AG08396 (cell line): ENCODE measurements at places on chromosomes 3 and 15.

GRCh38 chr15:101533371-101534140 is 44.0 kb upstream of the PCSK6 start:
- DNase-seq = no peak

DNA sequence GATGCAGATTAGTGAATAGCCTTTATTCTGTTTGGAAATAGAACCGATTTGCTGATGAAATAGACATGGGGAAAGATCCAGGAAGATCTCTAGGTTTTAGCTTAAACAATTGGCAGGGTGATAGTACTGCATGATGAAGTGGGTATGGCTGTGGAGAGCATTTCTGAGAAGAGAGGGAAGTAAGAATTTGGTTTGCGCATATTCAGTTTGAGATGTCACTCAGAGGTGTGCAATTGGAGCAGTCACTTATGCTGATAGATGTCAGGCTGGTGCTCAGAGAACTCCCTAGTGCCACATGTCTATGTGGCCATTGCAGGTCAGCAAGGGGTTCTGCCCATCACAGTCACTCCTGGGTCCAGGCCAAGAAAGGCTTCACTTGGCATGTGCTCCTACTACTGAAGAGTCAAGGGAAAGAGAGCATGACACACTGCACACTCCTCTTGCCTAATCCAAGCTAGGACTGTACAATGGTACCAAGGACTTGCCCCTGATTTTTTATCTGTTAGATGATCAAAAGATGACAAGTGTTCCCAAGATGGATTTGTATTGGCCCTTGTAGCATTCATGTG is 57.2 kb upstream of the ST8SIA2 start:
- DNase-seq = no peak

GRCh38 chr15:56082263-56082761 is 88.9 kb upstream of the NEDD4 start:
- DNase-seq = no peak

DNA sequence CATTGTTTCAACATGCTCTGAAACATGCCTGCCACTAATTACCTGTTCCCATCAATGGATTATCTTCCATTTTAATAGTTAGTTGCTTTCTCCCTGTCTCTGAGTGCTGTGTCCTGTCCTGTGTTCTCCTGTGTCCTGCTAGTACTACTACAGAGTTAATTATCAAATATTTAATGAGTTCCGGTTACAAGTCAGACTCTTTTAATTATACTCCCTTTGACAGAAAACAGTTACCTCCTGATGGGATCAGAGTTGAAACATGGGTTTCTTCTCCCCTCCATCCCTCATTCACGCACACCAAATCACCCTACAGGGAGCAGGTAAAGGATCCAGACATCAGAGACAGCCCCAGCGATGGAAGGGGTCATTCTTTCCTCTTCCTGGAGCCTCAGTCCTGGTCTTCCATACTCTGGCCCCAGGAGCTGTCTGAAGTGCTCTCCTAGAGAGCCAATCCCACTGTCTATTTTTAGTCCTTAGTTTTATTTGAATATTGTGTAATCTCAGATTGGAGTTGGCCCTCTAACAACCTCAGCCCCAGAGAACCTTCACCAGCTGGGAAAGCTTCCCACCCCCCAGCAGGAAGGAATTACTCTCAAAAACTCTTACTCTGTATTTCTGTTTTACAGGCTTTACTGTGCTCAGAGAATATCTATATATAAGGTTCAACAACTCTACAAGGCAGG is 137.0 kb upstream of the C2CD4B start:
- no peak for DNase-seq

DNA sequence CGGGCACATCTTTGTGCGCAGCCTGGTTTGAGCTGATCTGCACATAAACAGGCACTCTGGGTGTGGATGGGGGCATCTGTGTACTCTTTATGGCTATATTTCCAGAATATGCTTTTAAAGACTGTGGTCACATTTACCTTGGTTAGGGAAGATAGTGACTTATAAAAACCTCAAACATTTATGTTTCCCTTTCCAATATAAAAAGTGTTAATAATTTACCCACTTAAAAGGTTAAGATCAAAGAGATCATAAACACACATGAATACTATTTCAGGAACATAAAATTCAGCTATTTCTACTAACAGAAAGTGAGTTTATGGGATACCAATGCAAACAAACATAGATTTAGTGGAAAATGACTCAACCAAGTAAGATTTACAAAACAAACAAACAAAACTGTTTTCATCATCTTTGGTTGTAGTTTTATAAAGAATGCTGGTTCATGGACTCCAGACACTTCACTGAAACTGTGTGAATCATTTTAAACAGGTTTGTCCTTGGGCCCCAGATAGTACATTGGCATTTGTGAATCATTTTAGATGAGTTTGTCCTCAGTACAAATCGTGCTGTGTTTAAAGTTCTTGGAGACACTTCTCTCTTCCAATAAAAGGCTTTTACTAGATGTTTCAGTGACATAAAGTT is 253.5 kb upstream of the CTDSPL start:
- DNase-seq = no peak

DNA sequence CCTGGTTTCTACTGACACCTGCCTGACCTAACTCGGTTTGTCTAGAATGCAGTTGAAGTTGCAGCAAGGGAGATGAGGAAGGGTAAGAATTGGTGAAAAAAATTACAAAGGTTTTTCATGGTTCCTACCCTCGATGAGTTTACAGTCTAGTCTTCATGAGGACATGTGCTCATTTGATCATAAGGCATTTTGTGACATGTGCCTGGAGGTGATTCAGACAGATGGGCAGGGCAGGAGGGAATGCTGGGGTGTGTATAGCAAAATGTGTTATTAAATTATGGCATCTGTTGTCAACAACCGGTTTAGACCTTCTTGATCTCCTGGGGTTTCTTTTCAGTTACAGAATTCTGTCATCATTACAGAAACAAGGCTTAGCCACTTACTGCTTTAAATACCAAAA is 101.2 kb downstream of the CACNA1D start:
- no peak for DNase-seq

- no peak for DNase-seq
Observed at GRCh38 chr15:93866948-93867347, 364.4 kb upstream of the MCTP2 start.
